ENCODE measurements at places on chromosomes 13 and 19.
A peak's percentile ranks its signal among the peaks of the same experiment; 100 is the strongest.

DNA sequence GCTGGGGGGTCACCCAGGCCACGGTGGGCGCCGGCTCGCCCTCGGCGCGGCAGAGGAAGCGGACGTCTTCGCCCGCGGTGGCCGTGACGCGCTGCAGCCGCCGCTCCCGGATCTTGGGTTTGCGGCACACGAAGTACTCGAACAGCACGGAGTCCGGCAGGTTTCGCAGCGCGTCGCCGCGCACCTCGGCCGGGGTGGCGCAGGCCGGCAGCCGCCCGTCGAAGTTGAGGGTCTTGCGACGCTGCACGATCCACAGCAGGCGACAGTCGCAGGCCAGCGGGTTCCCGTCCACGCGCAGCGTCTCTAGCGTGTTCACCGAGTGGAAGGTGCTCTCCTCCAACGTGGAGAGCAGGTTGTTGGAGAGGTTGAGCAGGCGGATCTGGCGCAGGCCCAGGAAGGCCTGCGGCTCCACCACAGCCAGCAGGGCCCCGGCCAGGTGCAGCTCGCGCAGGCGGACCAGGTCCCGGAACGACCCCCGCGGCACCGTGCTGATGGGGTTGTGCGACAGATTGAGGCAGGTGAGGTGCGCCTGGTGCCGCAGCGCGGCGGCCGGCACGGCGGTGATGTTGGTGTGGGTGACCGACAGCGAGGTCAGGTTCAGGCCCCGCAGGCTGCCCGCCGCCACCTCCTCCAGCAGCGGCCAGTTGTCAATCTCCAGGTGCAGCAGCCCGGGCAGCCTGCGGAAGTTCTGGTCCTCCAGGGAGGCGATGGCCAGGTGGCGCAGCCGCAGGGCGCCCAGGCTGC lies 8.6 kb upstream of the PEAK3 start:
- DNase-seq = no peak

- peak; percentile 77 for DNase-seq
Measured at GRCh38 chr19:18156841-18157464, 4.0 kb downstream of the PIK3R2 start.

DNA sequence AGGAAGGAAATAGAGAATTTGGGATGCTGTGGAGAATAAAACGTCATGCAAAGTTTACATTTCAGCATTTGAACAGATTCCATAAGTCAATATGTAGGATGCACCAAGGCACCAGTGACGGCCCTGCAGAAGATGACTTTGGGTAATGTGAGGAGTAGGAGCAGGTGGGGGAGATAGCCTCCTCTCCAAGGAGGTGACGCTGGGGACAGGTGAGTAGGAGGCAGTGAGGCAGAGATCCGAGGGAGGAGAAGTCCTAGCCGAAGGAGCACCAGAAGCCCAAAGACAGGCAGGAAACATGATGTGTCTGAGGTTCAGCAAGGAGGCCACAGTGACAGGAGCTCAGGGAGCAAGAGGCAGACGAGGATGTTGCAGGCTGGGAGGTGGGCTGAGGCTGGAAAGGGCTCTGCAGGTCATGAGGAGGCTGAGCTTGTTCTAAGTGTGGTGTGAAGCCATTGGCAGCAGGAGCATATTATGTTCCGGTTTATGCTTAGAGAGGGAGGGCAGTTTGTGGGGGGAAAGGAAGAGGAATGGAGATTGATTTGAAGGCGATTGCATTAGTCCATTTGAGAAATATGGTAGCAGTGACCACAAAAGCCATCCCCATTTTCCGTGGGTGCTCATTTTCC lies 55.7 kb upstream of the C1QTNF9 start:
- no peak for DNase-seq

DNA sequence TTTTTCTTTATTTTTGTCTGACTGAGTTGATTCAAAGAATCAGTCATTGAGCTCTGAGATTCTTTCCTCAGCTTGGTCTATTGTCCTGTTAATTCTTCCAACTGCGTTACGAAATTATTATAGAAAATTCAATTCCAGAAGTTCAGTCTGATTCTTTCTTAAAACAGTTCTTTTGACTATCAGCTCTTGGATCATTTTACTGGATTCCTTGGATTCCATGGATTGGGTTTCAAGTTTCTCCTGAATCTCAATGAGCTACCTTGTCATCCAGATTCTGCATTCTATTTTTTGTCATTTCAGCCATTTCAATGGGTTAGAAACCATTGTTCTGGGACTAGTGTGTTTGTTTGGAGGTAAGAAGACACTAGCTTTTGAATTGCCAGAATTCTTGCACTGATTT lies 169.3 kb downstream of the PCDH20 start:
- DNase-seq = no peak

DNA sequence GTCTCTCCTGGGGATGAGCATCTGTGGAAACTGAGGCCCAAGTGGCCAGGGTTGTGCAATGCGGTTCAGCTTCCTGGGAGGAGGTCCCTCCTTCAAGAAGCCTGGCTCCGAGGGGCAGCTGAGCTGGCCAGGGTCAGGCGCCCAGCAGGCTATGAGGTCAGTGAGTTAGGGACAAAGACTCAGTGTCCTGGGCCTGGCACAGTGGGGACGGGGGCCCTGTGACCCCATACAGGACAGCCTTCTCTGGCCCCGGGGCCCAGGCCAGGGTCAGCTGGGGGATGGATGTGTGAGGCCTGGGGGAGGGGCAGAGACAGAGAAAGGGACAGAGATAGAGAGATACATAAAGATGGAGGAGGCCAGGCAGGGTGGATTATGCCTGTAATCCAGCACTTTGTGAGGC lies 3.0 kb upstream of the IL12RB1 start:
- DNase-seq = peak; percentile 97

GRCh38 chr13:61247149-61247936 lies 168.3 kb downstream of the PCDH20 start:
- DNase-seq = no peak

DNA sequence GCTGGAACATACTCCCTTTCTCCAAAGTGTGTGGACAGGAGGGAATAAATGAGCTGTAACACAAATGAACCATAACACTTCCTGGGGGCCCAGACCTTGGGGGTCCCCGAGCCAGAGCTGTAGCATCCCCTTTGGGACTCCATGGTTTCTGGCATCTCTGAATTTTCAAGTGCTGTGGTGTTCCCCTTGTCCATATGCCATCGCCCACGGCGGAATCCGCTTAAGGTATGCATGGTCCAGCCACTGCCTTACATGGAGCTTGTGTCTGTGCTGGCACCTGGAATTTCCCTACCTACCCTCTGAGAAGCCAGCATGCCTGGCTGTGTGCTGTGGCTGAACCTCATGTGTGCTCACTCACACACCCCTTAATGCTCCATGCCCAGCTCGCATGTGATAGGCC lies 943.6 kb downstream of the SLITRK1 start:
- no peak for DNase-seq

Data from globus pallidus (tissue), 1 donor.